ENCODE measurements at places on chromosomes 7 and 10.

DNA sequence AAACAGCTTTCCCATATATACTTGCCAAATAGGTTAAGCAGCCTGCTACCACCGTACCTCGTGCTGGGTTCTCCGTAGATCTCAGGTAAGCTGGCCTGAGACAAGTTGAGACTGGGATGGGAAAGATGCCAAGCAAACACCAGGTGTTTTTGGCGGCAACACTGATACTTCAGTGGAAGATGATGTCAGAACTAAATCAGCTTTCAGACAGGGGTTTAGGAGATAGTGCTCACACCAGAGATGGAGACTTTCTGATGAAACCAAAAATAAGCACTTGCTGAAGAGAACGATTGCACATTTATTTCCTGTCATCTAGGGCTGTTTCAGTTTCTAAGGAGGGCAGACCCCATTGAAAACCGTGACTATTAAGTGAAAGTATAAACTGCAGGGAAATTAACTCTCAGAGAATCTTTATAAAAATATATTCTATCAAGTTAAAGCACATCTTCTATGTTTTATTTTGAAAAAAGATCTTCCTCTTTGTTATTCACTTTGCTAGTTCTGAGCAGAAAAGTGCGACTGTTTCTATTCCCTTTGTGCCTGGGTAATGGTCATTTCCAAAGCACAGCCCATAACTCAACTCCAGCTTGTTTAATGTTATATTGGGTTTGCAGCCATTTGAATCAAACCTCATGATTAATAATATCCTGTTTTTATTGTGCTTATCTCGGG lies 149.9 kb downstream of the CPED1 start:
- no peak for DNase-seq

DNA sequence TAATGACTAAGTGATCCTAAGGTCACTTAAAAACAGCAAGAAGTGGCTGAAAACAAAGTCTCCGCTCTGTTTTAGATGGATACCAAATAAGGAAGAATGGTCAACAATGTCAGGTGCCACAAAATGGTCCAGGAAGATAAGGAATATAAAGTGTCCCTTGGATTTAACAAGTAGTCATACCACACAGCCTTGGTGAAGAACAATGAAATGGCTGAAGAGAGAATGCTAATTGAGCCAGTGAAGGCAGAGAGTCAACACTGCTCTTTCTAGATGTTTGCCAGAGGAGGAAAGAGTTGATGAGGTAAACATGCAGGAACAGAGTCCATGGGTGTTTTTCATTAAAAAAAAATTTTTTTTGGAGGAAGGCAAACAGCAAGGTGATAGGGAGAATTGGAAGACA lies 2.1 kb upstream of the CASD1 start:
- no peak for DNase-seq

- no peak for DNase-seq
Measured at GRCh38 chr10:124301736-124302135, 117.0 kb downstream of the OAT start.

- no peak for DNase-seq
Measured at GRCh38 chr7:27243340-27244163, 950 bp downstream of the EVX1 start.

GRCh38 chr7:120184866-120185265 lies 88.1 kb upstream of the KCND2 start:
- DNase-seq: no peak

- no peak for DNase-seq
Measured at GRCh38 chr7:48074204-48074654, 14.8 kb upstream of the UPP1 start.

GRCh38 chr7:129780257-129780973 lies 168.9 kb downstream of the NRF1 start:
- DNase-seq: no peak

DNA sequence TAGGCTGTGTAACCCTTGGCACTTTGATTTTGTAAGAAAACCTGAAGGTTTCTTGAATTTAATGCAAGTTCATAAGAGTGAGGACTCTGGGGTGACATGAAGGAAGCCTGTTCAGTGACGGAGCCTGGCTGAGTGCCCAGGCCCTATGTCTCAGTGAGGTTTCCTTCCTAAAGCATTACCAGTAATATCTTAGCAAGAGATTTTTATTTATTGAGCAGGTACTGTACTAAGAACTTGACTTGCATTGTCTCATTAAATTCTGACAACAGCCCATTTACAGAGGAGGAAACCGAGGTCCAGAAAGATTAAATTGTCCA lies 197.2 kb downstream of the HECW1 start:
- DNase-seq: no peak

DNA sequence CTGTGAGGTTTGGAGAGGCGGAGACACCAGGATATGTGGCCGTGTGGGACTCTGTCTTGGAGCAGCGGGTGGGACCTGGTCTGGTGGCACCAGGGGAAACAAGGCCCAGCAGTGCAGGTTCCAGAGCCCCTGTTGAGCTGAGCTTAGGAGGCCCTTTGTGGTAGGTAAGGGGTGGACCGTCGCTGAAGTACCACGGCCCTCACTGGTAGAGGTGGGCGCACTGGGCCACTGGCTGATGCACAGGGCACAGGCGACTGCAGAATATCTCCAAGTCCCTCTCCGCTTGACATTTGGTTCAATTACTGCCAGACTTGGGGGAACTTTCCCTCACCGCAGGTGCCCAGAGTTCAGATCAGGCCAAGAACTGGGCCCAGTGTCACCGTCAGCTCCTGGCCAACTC lies 27.3 kb downstream of the DOCK1 start:
- no peak for DNase-seq
